ENCODE measurements at places on chromosomes 5 and 9. TPM values are rescaled to one million over a fixed set of nuclear protein-coding genes. Genes with fewer than 3 reads are reported as not detected.

DBH gene
- total RNA-seq = not detected

NR4A3 gene
- total RNA-seq = 1.7 TPM

GRCh38 chr5:10149911-10150310 is 99.8 kb downstream of the ATPSCKMT start:
- DNase-seq = no peak

DNA sequence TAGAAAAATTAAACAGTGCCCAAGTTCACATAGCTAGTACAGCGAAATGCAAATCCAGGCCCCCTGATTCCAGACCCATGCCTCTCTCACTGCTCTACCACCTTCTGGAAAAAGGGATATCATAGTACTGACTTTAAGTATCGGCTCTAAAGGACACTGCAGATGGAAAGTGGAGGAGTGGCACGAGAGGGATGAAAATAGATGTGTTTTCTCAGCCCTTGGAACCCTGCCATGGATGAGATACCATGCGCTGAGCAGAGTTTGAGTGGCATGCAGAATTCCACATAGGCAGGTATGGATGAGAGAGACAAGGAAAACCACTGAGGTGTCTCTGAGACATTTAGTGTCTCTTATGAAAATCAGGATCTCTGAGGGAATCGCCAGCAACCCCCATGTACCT is 18.8 kb downstream of the CKMT2 start:
- no peak for DNase-seq

- DNase-seq = no peak
Observed at GRCh38 chr9:96177005-96177718, 124.8 kb downstream of the HSD17B3 start.

SNAPC3 gene
- total RNA-seq = 36.2 TPM

GRCh38 chr5:27911216-27911615 is 872.8 kb upstream of the CDH9 start:
- no peak for DNase-seq

ACOT12 gene
- total RNA-seq = not detected

- DNase-seq = no peak
Observed at GRCh38 chr5:142303565-142303964, 21.3 kb downstream of the SPRY4 start.

GRCh38 chr5:132492386-132493125 is 2.0 kb upstream of the IRF1 start:
- no peak for DNase-seq

GRCh38 chr5:143739746-143740145 is 72.2 kb upstream of the HMHB1 start:
- DNase-seq = no peak

- DNase-seq = no peak
Observed at GRCh38 chr5:77087484-77088261, 588 bp upstream of the ZBED3 start.

GRCh38 chr9:112841261-112841660 is 49.4 kb downstream of the SLC46A2 start:
- DNase-seq = no peak

GRCh38 chr9:128128836-128129590 is 1.5 kb upstream of the PTGES2 start:
- DNase-seq = no peak

DNA sequence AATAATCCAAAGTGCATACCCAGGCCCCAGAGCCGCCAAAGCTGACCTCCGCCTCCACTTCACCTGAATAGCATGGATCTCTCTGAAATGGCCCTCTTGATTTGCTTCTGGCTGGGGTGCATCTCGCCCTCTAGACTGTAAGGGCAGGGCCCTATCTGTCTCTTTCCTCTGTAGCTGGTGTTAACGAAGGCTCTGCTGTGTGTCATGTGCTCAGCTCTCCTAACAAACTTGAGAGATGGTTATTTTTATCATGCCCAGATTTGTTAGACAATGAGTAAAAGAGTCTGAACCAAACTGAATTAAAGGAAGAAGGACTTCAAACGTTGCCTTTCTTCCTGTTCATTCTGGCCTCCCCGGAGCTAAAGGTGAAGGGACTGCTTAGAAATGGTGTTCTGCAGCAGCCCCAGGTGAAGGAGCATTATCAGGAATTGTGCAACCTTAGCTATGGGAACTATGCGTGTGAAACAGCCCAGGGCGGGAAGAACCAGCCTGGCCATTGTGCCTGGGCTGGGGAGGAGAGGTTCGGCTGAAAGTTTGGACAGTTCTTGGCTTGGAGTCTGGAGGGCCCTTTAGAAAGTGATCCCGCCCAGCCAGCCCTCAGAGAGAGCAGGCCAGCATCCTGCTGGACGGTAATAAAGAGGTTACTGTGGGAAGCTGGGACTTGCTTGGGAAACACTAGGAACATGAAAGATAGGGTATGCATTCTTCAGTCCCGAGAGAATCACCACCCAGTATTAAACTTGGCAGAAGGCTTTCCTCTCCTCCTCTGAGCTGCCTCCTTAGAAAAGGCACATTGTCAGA is 73.5 kb downstream of the WWC1 start:
- DNase-seq = no peak

- DNase-seq = no peak
Observed at GRCh38 chr9:32218100-32218767, 166.2 kb upstream of the ACO1 start.

DNA sequence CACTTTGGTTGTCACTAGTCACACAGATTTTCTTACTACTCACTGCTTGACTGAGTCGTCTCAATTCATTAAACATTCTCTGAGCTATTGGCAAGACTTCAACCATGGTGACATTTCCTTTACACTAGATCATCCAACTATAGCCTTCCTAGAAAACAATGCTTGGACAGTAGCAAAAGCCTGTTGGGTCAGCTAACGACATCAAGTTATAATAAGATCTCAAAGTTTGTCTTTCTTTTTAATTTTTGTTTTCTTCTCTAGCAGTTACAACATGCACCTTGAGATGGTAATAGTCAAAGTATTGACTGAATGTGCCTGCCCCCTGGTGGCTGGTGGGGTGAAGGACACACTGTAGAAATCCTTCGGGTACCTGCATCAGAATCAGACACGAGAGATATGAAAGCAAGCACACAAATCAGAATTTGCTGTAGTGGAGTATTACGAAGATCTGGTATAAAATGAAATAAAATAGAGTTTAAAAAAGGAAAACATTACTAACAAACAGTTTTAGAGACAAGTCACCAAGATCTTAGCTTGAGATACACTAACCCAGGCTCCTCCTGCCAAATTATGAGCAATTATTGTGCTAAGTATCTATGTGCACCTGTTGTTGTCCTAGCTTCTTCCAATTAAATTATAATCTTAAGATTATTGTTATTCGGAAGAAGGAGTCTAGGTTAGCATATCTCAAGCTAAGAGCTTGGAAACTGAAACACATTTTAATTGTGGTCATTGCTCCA is 81.2 kb downstream of the ARL15 start:
- DNase-seq = peak; percentile 40

PCDHB11 gene
- total RNA-seq = 0.33 TPM

DNA sequence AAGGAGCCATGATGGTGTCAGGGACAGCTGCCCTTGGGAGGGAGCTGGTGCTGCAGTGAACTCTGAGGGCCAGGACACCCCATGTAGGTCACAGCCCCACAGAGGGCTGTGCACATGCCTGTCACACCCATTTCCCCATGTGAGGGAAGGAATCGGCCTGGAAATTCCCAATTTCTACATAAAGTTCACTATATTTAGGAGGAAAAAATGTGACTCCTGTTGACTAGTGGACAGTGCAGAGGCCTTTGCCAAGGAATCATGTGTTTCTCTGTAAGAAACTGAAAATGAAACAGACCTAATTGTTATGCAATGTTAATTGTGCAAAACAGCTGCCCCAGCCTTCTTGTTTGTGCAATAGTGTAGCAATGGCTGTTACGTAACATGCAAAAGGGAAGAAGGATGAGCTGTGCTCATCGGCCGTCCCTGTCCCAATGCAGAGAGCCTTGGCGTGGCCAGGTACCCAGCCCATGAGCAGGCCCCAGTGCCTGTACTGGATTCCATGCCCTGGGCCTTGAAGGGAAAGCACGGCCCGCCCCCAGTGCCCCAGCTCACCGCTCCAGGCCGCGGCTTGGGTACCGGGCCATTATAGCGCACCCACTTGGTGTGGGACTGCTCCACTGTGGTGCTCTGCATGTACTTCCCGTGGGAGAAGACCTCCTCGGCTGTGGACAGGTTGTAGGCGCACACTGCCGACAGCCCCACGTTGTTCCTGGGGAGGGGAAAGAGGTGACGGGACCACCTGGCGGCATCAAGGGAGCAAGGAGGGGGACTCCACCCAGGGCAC is 70.0 kb downstream of the SECISBP2 start:
- DNase-seq = peak; percentile 11

- peak; percentile 90 for DNase-seq
Observed at GRCh38 chr5:98349251-98349989, 424.0 kb upstream of the RGMB start.

NIM1K gene
- 0.38 TPM for total RNA-seq

GRCh38 chr9:95505717-95506427 is 10.9 kb downstream of the PTCH1 start:
- DNase-seq = no peak

- DNase-seq = no peak
Observed at GRCh38 chr5:980001-980588, 28.5 kb upstream of the NKD2 start.

- DNase-seq = no peak
Observed at GRCh38 chr9:95556521-95556920, 39.8 kb upstream of the PTCH1 start.

- DNase-seq = no peak
Observed at GRCh38 chr5:166926138-166926537, 1365.3 kb upstream of the WWC1 start.

DNA sequence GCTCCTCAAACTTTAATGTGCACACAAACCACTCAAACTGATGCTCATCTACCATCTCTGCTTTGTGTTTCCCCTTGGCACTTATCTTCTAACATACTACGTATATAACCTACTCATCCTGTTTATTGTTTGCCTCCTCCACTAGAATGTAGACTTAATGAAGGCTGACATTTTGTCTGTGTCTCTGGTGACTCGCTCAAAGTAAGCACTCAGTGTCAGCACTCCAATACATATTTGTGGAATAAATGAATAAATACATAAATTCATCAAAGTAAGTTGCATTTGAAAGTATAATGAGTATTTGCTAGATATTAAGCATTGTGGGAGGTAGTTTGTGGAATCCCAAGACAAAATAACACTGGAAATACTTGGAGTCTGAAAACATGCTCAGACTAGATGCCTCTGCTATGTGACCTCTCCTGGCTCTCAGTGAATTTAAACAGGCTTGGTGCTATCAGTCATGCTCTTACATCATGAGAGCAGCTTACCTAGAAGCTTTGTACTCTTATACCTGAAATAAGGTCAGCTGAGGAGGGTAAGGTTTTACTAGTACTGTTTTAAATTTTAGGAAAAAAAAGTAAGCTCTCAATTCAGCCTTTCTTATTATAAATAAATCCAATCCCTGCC is 37.0 kb upstream of the RANBP6 start:
- DNase-seq = no peak

- no peak for DNase-seq
Observed at GRCh38 chr5:151014680-151015343, 5.6 kb upstream of the GPX3 start.

PRR16 gene
- 57.9 TPM for total RNA-seq

GRCh38 chr5:164000241-164000640 is 494.8 kb downstream of the MAT2B start:
- no peak for DNase-seq

PCDHB12 gene
- 0.83 TPM for total RNA-seq

- no peak for DNase-seq
Observed at GRCh38 chr5:180367991-180368390, 14.9 kb upstream of the GFPT2 start.

GRCh38 chr5:95746722-95747679 is 15.9 kb downstream of the RHOBTB3 start:
- DNase-seq = no peak

- peak; percentile 68 for DNase-seq
Observed at GRCh38 chr5:177309351-177310191, 2.1 kb downstream of the MXD3 start.

DNA sequence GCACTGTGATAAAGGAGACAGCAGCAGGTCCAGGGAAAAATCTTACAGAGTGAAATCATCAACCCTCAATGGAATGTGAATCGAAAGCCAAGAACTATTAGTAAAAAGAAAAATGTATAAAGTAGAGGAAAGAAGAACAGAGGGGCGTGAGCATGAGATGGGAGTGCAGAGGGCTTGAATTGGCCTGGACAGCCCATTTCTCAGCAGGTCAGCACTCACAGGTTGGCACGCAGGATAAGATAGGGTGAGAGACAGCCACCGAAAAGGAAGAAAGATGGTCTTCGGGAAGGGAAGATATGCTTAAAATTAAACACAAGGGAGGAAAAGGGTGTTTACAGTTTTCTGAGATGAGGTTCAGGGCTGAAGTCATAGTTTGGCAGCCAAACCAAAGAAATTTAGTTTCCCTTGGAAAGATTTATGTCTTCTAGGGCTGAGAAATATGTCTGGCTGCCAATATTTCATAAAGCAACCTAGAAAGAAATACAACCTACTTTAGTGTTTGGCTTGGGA is 524.7 kb downstream of the SPATA31D1 start:
- DNase-seq = no peak

- DNase-seq = no peak
Observed at GRCh38 chr9:84990416-84990815, 320.9 kb downstream of the NTRK2 start.

DNA sequence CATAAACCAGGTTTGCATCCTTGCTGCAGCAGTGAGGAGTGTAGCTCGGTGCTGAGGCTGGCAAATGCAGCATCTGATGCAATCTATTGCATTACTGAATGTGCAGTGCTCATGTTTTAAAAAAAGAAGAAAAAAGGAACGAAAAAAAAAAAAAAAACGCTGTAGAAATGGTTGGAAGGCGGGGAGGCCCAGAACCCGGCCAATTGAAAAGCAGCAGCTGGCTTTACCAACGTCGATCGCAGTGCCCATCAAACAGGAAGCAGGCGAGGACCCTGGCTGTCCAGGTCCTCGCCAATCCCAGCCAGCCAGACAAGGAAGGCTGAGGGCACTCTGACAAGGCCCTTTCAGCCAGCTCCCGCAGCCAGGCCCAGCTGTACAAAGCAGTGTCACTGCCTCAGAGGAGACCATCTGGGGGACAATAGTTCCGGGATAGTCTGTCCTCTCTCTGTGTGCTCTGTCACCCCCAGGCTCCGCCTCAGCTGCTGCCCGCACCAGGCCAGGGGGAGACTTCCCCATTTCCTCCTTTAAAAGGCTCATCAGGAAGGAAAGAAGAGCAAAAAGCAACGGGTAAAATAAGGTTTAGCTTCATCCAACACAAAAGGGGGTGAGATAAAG is 21.8 kb upstream of the CPEB4 start:
- DNase-seq = no peak
